ENCODE measurements at places on chromosomes 2 and 18.

GRCh38 chr2:9329497-9329896, 93.8 kb downstream of the ITGB1BP1 start:
- DNase-seq, result no peak

DNA sequence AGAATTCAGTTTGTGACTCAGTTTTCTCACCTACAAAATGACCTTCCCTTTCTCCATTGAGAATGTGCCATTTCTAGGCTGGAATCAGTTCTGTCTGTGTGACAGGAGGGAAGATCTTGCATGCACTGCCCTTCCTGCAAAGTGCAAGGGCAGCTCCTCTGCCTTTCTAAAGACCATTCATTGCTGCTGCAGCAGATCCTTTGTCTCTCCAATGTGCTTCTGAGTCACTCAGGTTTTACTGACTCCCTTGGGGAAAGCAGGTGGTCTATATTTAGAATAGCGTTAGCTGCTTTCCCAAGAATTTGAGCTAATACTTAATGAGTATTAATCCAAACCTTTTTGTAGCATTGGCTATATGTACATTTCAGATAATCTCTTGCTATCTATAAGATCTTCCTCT, 62.5 kb downstream of the DAW1 start:
- DNase-seq, result no peak

- DNase-seq, result no peak
Observed at GRCh38 chr2:11616851-11617415, 53.1 kb downstream of the NTSR2 start.

DNA sequence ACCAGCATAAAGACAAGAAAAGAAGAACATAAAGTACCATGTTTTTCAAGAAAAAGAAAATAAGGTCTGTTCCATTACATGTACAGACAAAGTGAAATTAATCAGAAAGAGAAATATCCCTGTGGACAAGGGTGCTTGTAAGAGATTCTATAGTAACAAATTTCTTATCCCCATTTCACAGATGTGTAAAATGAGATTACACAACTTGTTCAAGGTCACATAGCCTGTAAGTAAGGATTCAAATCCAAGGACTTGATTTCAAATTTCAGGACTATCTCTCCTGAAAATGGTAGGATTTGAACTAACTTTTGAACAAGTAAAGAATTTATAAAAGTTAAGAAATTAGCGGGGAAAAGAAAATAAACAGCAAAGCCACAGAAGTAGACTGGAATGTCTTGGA, 248.2 kb upstream of the SLC39A10 start:
- peak; percentile 39 for DNase-seq

- no peak for DNase-seq
Observed at GRCh38 chr2:237573721-237574415, 7.5 kb downstream of the PRLH start.

All from IMR-90 (cell line).